ENCODE measurements at places on chromosomes 4 and X.

- no peak for DNase-seq
Measured at GRCh38 chr4:168741281-168742173, 244.7 kb downstream of the PALLD start.

DNA sequence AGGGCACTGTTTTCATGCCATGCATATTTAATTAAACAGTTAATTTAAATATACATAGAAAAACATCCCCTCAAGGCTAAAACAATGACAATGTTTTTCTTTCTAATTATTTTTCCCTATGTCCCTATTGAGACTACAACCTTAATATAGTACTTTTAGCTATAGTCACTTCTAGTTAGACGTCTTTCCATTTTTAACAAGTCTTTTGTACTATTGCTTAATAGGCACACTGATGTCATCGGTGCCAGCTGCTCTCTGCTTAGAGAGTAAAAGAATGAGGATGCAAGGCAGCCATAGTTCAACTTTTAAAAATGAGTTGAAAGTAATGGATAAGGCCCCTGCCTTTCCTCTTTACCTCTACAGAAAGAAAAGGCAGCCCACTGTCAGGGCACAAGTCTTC lies 191.1 kb downstream of the KCTD8 start:
- no peak for DNase-seq

DNA sequence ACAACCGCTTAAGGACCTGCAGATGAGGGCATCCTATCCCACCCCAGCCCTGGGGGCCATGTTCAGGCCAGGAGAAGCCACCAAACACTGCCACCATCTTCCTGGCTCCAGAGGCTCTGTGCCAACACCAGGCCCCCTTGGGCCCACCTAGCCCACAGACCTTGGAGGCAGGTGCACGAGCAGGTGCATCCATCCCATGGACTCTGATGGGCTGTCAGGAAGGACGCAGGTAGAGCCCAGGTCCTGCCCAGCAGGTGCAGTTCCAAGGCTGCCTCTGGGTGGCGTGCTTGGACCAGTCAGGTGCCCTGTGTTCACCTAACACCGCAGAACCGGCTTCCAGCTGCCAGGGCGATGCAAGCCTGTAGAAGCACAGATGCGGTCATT lies 22.8 kb upstream of the PDE6B start:
- no peak for DNase-seq

DNA sequence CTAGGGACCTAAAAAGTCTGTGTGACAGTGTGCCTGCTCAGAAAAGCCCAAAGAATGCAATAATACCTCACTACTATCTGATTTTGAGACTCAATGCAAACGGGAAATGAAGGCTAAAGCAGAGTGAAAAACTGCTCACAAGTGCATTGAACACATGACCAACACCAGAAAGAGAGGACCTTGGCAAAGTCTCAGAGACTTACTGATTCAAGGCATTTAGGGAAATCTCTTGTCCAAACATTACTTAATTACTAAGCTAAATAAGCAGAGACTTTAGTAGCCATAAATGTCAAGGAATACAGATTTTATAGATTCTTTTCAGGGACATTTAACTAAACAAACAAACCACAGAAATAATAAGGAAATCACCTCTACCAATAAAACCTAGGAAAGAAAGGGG lies 916.0 kb downstream of the FSTL5 start:
- peak; percentile 2 for DNase-seq

DNA sequence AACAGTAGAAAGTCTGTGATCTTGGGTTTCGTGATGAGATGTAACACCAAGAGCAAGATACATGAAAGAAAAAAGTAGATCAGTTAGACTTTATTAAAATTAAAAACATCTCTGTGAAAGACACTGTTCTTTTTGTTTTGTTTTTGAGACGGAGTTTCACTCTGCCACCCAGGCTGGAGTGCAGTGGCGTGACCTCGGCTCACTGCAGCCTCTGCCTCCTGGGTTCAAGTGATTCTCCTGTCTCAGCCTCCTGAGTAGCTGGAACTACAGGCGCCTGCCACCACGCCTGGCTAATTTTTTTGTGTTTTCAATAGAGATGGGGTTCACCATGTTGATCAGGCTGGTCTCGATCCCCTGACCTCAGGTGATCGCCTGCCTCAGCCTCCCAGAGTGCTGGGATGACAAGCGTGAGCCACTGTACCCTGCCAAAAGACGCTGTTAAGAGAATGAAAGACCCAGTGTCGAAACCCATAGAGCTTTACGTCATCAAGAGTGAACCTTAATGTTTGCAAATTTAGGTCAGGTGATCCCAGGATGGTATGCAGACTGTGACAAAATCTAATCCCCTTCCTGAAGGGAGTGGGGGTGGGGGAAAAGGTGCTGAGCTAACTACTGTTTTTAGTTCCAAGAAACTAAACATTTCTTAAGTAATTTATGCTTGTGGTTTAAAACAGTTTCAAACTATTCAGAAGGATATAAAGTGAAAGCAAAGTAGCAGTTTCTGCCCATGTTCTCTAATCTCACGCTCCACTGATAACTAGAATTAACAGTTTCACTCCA lies 8.0 kb downstream of the OFD1 start:
- DNase-seq, result peak; percentile 45

DNA sequence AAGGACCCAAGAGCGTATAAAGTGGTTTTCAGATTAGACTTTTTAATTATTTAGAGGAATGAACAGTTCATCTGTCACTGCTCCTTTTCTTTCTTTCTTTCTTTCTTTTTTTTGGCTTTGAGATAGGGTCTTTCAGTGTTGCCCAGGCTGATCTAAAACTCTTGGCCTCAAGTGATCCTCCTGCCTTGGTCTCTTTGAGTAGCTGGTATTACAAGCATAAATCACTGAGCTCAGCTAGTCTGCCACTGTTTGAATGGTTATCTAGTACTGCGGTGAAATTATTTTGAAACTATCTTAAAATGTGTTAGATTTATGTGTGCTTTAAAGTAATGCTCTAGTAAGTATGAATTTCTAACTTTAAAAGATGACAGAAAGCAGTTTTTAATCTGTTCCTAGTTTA lies 6.5 kb upstream of the FRYL start:
- DNase-seq, result no peak

DNA sequence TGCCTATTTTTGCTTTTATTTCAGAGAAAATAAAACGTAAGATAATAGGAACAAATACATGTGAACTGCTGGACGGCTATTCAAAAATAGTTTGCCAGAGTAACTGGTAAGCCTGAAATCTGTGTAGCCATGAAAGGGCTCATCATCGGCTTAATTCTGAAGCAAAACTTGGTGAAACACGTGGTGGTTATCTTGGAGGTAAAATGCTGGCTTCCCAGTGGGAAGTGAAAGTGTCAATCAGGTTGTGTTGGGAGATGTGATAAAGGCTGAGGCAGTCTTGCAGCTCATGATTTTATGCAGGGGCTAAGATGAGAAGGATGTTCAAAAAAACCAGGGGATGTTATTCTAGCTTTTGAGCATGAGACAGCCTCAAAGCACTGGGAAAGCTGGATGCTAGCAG lies 36.1 kb upstream of the TLR2 start:
- DNase-seq, result no peak

DNA sequence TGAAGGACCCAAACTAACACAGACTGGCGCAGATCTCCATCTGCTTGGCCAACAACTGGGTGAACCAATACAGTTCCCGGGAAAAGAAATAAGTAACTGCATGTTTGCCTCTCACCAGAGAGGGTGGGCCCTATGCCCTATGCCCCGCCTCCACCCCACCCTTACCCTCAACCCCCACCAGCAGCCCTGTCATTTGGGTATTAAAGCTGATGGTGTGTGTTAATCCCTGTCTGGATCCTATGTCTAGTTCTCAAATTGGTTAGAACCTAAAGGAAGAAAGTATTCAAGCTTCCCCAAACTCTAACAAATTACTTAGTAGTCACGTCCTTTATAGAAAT lies 19.0 kb downstream of the SMPX start:
- DNase-seq, result no peak

DNA sequence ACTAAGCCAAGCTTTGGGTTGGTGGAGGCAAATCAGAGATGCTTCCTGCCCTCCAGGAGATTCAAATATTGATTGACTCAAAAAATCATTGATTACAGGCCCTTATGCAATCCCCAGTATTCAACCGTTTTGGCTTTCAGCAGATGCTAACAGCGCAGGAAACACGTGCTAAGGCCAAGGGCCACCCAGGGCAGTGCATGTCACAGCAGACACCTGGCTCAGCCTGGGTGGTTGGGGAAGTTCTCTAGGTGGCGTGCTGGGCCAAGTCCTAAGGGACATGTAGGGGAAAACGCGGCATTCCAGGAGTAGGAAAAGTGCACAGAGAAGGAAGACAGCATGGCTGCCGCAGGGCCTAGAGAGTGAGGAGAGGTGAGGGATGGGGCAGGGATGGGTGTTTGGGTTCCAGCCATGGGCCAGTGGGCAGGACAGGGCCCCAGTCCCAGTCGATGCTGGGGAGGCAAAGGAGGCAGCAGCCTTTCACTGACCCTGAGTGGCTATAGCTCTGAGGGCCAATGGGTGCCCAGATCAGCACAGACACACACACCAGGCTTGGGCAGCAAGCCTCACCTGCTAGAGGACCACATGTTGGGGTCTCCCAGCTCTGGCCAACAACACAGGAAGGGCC lies 239.1 kb downstream of the EVC2 start:
- no peak for DNase-seq

DNA sequence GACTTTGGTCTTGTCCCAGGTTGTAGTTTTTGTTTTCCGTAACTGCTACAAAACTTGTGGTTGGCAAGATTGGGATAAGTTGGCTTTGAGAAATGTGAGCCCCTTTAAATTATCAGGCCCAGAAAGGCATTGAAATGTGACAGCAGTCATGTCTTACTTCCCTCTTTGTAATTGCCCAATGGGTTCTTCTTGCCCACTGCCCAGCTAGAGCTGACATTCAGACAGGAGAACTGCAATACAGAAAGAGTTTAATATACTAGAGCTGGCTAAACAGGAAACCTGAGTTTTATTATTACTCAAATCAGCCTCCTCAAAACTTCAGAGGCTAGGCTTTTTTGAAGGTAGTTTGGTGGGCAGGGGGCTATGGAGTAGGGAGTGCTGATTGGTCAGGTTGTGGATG lies 288.3 kb downstream of the ZNF674 start:
- no peak for DNase-seq

DNA sequence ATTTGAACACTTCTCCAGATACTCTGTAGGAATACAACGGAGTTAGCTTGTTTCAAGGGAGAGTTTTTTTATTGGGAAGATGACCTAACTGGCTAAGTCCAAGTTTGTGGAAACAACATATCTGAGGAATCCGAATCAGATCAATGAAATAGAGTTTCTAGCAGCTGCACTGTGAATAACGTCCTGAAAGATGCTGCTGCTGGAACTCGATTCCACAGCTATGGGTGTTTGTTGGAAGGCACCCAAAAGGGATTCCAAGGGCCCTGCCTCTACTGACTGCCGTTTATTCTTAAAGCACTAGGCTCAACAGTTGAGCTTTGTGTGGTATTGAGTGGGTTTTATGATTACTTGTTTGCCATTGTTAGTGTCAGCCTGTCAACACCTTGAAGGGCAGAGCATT lies 6.6 kb upstream of the GBA3 start:
- peak; percentile 27 for DNase-seq

DNA sequence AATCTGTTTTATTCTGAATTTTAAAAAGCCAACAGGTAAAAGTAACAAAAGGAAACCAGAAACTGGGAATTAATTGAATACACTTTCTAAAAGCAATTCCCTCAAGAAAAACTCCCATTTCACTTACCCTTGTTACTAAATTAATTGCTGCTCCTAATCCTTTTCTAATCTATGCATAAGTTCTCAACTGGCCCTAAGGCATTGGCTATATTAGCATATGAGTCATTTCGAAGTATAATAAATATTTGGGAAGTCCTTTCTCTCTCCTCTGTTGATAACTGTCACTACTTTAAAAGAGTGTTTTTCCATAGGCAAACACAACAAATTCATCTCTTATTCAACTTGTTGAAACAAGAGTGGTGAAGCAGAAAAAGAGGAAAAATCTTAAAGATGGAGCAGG lies 486.5 kb upstream of the HTR2C start:
- no peak for DNase-seq

DNA sequence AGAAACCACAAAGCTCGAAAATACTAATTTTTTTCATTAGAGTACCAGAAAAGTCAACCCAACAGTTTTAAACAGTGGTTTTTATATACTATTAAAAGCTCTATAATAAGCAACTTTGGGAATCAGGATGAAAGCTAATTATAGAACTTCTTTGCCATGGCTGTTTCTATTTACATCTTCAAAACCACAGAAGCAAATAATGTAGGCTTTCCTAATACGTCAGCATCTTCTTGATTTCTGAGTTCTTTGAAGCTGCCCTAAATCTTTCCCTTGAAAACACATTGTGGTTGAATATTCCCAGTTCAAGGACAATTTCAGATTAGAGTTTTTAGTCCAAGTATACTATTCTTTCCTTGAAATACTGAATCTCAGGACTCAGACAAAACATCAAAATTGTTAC lies 460.2 kb upstream of the FAT1 start:
- peak; percentile 50 for DNase-seq

- no peak for DNase-seq
Measured at GRCh38 chr4:103754844-103755243, 35.1 kb upstream of the TACR3 start.

DNA sequence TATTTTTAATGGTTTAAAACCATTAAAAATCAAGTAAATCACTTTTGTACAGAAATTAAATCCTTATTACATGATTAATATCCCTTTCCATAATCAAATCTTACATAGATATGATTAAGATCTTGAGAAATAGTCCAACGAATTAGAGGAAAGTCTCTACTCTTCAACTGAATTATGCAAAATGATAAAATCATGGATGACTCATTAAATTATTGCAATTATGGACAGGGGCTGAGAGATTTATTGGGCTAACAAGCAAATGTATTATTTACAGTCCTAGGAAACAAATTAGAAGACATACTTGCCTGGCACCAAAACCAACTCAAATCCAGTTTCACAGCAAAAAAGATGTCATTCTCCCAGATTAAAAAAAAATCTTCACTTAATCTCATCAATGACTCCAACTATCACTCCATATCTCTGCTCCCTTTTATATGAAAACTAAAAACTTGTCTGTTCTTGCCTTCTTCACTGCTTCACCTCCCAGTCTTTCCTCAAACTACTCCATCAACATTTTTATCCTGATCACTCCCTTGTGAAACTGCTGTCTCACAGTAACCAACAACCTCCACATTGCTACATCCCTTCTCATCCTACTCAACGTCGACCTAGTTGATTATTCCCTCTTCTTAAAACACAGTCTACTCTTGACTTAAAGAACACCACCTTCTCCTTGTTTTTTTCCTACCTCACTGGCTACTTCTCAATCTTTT lies 18.4 kb upstream of the DDX60 start:
- DNase-seq, result no peak

DNA sequence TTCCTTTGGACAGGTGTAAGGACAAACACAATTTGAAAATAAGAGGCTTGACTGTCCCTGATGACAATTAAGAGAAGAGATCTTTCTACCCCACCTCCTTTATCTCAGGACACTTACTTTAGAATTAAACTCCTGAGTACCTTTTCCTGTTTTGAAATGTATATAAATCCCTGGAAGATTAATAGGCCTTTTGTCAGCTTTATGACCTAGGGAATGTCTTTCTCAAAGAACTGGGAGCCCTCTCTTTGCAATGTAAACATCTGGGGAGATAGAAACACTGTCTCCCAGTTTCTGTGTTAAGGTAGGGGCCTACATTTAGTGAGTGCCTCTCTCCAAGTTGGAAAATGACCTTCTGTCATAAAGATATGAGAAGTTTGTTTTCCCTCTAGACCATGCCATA lies 31.7 kb downstream of the AGA start:
- no peak for DNase-seq

All from astrocyte of the hippocampus (primary cell).